NCI-H460 (cell line): ENCODE measurements at places on chromosomes 7 and 10. TPM values are rescaled to one million over a fixed set of nuclear protein-coding genes. Genes with fewer than 3 reads are reported as not detected.
A peak's percentile ranks its signal among the peaks of the same experiment; 100 is the strongest.

The PDE1C gene
- 46.5 and 48.7 TPM in 2 replicates for total RNA-seq

- no peak for DNase-seq
Observed at GRCh38 chr10:125756196-125756595, 19.4 kb downstream of the MMP21 start.

DNA sequence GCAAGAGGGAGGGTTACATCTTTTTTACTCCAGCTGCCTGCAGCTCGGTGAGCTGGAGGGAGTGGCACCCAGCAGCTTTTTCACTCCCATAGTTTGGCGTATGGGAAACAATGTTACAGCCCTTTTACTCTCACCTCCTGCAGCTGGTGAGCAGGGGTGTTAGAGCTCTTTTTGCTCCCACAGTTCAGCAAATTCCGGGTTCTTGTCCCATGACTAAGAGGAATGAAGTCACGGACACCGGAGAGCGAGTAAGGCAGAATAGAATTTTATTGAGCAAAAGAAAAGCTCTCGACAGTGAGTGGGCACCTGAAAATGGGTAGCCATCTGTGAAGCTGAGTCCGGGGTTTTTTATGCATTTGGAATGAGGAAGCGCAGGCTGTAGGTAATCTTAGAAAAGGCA lies 446.6 kb downstream of the GFRA1 start:
- DNase-seq = no peak

- no peak for DNase-seq
Observed at GRCh38 chr10:110101464-110102144, 93.8 kb downstream of the ADD3 start.

DNA sequence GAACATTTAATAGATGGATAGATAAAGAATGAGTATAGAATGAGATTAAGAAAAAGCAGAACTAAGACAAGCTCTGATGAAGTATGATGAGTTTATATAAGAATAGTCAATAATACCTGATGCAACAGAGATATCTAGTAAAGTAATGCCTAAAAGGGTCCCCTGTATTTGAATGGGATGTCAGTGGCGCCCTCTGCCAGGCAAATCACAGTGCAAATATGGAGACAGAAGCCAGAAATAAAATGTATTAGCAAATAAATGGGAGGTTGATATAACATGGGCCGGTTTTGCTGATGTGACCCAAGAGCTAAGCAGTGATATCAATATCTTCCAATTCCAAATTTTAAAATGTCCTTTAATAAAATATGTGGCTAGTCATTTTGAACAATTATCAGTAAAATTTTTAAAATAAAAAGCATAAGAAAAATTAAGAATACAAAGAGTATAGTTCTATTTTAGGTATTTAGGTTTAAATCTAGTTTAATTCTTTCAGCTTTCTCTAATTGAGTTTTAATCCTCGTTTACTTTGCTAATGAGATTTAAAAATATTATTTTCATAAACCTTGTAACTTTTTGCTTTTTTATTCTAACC lies 62.6 kb downstream of the ADK start:
- DNase-seq = peak; percentile 58
